ENCODE measurements at places on chromosomes 12 and 14.

DNA sequence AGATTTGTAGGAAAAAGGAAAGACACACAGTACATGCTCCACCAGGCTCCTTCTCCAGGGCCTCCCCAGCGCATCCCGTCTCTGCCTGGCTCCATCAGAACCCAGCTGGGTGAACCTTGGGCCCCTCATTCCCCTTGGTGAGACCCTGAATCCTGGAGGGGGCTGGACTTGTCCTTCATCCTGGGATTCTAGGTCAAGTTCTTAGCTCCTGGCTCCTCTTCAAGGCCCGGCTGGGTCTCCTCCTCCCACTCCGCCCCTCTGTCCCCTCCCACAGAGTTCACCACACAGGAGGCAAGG is 49.2 kb downstream of the PSMA6 start:
- DNase-seq = no peak

DNA sequence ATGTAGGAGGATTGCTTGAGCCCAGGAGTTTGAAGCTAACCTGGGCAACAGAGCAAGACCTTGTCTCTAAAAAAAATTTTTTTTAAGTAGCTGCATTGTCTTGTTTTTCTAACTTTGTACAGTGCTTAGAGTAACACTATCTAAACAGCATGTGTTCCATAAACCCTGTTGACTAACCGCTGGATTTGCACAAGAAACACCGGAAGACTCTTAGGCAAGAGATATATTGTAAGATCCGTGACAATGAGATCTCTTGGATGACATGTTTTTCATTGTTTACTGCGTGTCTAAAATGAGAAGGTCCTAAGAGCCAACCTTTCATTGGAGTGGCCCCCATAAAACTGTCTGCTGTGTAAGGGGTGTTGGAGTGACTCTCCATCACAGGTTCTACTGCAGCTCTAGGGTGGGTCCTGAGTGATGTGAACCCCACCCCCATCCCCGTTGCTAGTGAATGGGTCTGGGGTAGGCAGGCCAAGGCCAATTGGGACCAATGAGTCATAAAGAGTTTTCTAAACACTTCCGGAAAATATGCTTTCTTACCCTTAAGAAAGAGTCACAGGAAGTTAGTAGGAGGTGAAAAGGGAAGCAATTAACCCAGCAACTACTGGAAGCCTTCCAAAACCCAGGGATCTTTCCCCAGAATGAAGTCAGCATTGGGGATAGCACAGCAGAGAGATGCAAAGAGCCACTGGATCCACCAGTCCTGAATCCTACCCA is 24.3 kb upstream of the PCNX1 start:
- DNase-seq = no peak

DNA sequence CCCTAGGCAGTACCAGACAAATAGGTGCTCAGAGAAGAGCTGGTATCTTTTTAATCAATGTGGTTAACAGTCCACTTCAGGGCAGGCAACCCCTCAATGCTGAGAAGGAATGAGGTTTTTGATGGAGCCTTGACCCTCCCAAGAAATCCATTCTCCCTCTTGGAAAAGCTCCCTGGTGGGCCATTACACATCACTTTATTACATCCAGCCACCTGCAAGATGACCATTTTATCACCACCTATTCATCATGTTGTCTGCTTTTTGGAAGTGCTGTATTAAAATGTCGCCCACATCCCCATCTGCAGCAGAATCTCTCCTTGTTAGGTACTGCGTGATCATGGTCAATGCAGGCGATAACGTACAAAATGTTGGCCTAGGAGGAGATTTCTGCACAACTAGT is 614.7 kb upstream of the TMEM132C start:
- no peak for DNase-seq

DNA sequence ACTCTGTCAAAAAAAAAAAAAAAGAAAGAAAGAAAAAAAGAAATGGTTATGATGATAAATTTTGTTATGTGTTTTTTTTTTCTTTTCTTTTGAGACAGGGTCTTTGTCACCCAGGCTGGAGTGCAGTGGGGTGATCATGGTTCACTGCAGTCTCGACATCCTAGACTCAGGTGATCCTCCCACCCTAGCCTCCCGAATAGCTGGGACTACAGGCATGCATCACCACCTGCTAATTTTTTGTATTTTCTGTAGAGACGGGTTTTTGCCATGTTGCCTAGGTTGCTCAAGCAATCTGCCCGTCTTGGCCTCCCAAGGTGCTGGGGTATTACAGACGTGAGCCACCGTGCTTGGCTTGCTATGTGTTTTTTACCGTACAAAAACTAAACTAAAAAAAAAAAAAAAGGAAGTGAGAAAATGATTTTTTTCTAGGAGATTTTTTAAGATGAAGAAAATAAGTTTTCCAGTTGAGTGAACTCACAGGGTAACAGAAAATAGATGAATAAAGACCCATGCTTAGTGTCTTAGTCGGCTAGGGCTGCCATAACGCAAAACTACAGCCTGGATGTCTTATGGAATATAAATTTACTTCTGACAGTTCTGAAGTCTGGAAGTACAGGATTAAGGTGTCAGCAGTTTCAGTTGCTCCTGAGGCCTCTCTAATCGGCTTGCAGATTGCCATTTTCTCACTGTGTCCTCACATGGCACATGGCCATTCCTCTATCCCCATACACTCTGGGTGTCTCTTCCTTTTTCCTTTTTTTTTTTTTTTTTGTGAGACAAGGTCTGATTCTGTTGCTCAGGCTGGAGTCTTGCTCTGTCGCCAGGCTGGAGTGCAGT is 13.2 kb upstream of the APOF start:
- no peak for DNase-seq

GRCh38 chr12:76340680-76341435 is 7.4 kb downstream of the BBS10 start:
- DNase-seq = no peak

DNA sequence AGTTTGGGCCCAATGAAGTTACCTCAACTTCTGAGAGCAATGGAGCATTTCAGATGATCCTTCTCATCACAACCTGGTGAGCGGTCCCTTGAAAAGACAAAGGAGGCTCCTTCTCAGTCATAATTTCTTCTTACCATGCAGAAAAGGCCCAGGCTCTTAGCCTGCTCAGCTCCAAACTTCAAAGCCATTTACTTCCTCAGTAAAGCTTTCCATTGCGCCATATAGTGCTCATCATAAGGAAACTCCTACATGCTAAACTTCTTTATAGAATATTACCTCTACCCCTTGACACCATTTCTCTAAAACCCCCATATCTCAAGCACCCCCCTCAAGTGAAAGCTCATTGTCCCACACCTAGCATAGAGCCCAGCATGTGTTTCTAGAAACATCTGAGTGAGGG is 127.1 kb downstream of the GTF2A1 start:
- no peak for DNase-seq

DNA sequence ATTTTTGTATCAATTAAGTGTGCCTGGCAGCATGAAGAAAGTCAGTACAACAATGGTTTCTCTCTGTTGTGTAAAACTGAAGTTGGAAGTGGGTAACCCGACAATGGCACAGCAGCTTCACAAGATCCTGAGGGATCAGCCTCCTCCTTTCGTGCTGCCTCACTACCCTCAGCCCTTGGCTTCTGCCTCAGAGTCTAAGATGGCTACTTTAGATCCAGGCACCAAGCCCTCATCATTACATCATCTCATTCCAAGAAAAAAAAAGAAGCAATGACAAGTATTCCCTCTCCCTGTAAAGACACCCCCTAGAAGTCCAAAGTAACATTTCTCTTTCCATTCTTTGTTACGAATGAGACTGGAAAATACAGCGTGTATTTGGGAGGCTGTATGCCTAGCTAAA is 92.6 kb downstream of the DNAI7 start:
- DNase-seq = no peak

Measured in BJ (cell line).